Hair follicular keratinocyte (primary cell): ENCODE measurements at places on chromosomes 5 and 9. TPM values are rescaled to one million over a fixed set of nuclear protein-coding genes. Genes with fewer than 3 reads are reported as not detected.

The FBP2 gene
- total RNA-seq, result not detected in 2 replicates

The SELENOP gene
- 16.9 and 17.4 TPM in 2 replicates for total RNA-seq

The TNFSF15 gene
- 1.3 and 1.6 TPM in 2 replicates for total RNA-seq

The KCNV2 gene
- not detected in 2 replicates for total RNA-seq

The MOB3B gene
- total RNA-seq, result 12.5 and 14.0 TPM in 2 replicates

The OXCT1 gene
- total RNA-seq, result 24.8 and 34.2 TPM in 2 replicates

The TRPM3 gene
- total RNA-seq, result not detected in 2 replicates

The SLC6A3 gene
- not detected in 2 replicates for total RNA-seq

The TNFSF8 gene
- not detected in 2 replicates for total RNA-seq

The TMEM252 gene
- not detected in 2 replicates for total RNA-seq

The FAM151B gene
- 0.19 and 1.2 TPM in 2 replicates for total RNA-seq

The RPS14 gene
- total RNA-seq, result 3,840 and 4,708 TPM in 2 replicates

The FIBCD1 gene
- total RNA-seq, result 0.08 and 1.1 TPM in 2 replicates

The EGFL7 gene
- 11.1 and 18.8 TPM in 2 replicates for total RNA-seq

The FNIP1 gene
- total RNA-seq, result 10.6 and 14.6 TPM in 2 replicates

The IER5L gene
- total RNA-seq, result 30.1 and 45.1 TPM in 2 replicates

The C6 gene
- not detected in 2 replicates for total RNA-seq

The FBN2 gene
- total RNA-seq, result 29.7 and 51.2 TPM in 2 replicates

The EIF4E1B gene
- not detected in 2 replicates for total RNA-seq

The ZNF883 gene
- total RNA-seq, result 1.6 and 2.7 TPM in 2 replicates

The SLC6A7 gene
- not detected in 2 replicates for total RNA-seq

The AHRR gene
- total RNA-seq, result 0.72 and 0.94 TPM in 2 replicates

The ARL14EPL gene
- total RNA-seq, result not detected in 2 replicates

The PCDHA8 gene
- not detected in 2 replicates for total RNA-seq

The ENTREP1 gene
- total RNA-seq, result 0.08 and 0.19 TPM in 2 replicates

The MTAP gene
- 34.0 and 42.2 TPM in 2 replicates for total RNA-seq

The MAMDC2 gene
- total RNA-seq, result 2.2 and 7.7 TPM in 2 replicates

The PARP8 gene
- total RNA-seq, result 7.6 and 8.8 TPM in 2 replicates

The SLC27A6 gene
- 1.5 TPM in 2 replicates for total RNA-seq

The CARTPT gene
- total RNA-seq, result not detected in 2 replicates

The FAM163B gene
- not detected in 2 replicates for total RNA-seq

The PALM2AKAP2 gene
- 1.9 and 3.3 TPM in 2 replicates for total RNA-seq

The RGMB gene
- 37.3 and 40.4 TPM in 2 replicates for total RNA-seq

The ADAMTS19 gene
- total RNA-seq, result 0.04 TPM in 1 of 2 replicates, not detected in the other
